Esophagus muscularis mucosa (tissue), 4 donors: ENCODE measurements at places on chromosomes 12 and 14. TPM values are rescaled to one million over a fixed set of nuclear protein-coding genes. Genes with fewer than 3 reads are reported as not detected.

DNA sequence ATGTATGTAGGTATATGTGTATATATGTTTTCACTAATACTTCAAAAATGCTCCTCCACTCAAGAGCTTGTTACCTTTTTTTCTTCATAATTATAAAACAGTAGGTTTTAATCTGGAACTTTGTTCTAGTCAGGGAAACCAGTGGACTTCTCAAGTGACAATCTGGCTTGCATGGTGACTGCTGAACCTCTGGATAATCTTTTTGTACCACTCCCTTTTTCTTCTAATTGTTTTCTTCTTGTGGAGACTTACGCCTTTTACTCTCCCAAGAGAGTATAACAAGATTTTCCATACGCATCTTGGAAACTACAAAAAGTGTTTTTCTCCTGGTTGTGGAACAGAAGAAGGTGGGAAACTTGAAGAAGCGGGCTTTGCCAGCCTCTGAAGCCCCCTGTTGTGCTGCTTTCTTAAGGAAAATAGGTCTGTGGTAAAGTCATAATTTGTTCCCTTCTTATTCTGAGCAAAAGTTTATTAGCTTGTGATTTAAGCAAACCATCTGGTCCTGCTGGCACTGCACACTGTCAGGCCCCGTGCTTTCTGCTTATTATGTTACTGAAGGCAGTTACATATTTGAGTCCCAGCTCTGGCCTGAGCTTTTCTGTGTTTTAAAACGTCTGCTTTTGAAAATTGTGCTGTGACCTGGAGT is 291.8 kb downstream of the ERC1 start:
- DNase-seq = peak; percentile 92

GRCh38 chr14:21241218-21241819 is 27.9 kb downstream of the HNRNPC start:
- DNase-seq = no peak

KRT6C gene
- total RNA-seq = not detected

DNA sequence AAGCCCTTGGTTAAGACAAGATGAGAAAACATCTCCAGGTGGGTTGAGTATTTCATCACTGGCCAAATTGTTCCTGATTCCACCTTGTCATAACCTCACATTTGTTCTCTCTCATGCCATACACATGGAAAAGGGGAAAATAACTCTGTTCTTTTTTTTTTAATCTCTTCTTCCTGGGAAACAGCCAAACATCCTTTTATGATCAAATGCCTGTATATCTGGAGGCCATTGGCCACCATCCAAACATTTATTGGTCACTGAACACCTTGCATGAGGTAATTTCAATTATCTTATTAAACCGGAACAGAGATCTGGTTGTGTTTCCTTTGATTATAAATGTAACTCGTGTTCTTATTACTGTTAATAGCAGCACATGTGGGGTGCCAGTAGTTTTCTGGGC is 469.6 kb downstream of the NPAS3 start:
- DNase-seq = no peak

TAS2R19 gene
- 1.8 TPM for total RNA-seq

DNA sequence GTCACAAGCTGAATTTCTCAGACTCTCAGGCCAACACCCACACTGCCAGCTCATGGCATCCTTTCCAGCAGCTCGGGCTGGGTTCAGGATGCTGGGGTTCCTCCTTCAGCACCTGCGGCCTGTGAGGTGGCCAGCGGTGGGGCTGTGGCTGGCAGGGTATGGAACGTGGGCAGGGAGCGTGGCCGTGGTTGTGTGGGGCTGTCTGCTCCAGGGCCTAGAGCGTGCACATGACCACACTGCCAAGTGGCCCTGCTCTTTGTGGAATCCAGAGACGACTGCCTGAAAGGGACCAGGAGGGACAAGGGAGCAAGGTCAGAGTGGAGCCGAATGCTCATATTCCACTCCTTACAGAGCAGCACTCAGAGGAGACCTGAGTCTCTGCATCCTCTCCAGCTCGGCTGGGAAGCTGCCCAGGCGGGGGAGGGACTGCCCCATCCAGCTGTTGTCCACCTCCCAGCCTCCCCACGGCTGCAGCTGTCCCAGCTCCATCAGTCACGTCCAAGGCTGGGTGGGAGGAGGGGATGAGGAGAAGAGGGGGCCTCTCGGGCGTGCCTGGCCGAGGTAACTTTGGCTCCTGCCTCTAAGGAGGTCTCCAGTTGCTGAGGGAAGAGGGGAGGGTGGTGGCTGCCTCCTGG is 71.3 kb downstream of the TSPAN9 start:
- DNase-seq = no peak

DNA sequence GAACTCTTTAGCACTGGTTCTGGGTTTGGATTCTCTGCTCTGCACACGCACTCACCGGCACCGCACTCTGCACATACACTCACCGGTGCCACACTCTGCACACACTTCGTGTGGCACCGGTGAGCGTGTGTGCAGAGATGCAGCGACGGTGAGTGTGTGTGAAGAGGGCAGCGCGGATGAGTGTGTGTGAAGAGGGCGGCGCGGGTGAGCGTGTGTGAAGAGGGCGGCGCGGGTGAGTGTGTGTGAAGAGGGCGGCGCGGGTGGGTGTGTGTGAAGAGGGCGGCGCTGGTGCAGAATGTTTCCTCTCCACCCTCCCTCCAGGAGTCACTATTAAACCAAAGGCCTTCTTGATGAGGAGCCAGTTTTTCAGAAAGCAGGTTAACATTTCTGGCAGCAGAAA is 49.2 kb upstream of the MMP17 start:
- no peak for DNase-seq

ACSM4 gene
- not detected for total RNA-seq

RNASE2 gene
- total RNA-seq = 2.1 TPM
